Stimulated activated CD8-positive, alpha-beta memory T cell treated with anti-CD3 and anti-CD28 coated beads, Interleukin-4, amount 100 ng/mL, for 4 hours (primary cell): ENCODE measurements at places on chromosomes 1 and 21.

DNA sequence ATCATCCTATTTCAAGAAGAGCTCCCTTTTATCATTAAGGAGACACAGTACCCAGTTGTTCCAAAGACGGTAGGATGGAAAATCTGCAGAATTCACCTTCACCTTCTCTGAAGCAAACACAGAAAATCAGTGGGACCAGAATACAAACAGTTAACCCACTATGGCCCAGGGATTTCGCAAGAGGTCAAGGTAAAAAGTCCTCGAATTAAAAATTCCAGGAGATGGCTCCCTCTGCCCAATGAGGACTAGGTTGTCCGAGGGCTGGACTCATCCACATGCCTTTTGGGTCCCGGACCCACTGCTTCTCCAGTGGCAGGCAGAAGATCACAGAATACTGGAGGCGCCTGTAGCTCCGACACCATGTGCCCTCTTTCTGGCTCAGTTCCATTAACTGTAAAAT is 42.9 kb downstream of the RCAN1 start:
- DNase-seq: no peak

GRCh38 chr1:5667513-5668325 is 324.5 kb downstream of the NPHP4 start:
- no peak for DNase-seq

DNA sequence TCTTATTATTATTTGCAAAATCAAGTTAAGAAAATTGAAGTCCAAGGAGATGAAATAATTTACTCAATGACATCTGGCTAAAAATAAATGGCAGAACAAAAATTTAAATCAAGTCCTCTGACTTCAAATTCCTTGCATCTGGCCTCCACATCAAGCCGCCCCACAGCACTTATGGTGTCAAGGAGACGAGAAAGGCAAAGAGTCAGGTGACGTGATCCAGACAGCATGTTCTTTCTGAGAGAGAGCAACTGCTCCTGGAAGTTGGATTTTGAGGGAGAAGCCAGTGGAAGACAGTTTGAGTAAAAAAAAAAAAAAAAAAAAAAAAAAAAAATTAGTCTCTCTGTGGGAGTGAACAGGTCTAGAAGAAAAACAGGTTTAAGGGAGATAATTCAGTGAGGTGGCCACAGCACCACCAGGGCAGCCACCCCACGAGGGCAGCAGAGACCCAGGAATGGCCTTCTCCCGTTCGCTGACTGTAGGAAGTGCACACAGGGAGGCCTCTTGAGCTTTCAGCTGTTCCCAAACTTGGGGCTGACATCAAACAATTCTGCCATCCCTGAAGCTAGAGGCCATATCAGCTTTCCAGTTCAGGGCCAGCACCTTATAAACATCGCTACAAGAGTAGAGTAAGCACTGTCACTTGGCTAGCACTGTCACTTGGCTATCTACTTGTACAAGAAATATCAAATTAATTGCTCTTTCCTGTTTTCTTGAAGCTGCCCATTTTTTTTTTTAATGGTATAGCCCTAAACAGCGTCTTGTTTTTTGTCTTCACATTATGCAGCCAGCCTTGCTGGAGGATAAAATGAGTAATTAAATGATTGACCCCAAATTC is 7.8 kb downstream of the C1orf162 start:
- no peak for DNase-seq

GRCh38 chr1:35564884-35565741 is 7.5 kb downstream of the NCDN start:
- DNase-seq: no peak

- no peak for DNase-seq
Measured at GRCh38 chr1:93108335-93108734, 29.3 kb downstream of the MTF2 start.

GRCh38 chr21:28496517-28496916 is 496.2 kb downstream of the LTN1 start:
- DNase-seq: no peak

DNA sequence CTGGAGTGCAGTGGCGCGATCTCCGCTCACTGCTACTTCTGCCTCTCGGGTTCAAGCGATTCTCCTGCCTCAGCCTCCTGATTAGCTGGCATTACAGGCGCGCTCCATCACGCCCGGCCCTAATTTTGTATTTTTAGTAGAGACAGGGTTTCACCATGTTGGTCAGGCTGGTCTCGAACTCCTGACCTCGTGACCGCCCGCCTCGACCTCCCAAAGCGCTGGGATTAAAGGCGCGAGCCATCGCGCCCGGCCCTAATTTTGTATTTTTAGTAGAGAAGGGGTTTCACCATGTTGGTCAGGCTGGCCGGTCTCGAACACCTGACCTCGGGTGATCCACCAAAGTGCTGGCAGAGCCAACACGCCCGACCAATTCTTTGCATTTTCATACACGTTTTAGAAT is 48.0 kb upstream of the LCE5A start:
- DNase-seq: no peak

DNA sequence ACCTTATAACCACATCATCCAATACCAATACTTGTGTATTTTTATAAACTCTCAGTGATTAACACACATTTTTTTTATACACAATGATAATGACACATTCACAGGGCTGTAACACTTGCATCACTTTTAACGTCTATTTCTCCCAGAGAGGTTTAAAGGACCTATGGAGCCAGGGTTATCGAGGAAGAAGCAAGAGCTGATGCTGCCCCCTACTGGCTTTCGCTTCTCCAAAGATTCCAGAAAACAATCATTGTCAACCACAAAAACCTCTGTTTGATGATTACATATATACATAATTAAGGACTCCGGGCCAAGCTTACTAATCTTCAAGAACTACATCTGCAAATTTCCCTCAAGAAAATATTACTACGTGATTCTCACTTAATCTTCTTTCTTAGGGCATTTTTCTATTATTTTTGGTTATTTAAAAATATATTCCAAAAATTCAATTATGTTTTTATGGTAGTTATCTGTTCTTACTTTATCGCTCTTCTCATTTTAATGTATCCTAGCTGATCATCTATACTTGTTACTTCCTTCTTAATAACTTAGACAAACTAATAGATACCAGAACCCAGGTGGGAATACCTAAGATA is 214.5 kb downstream of the VAV3 start:
- DNase-seq: no peak

DNA sequence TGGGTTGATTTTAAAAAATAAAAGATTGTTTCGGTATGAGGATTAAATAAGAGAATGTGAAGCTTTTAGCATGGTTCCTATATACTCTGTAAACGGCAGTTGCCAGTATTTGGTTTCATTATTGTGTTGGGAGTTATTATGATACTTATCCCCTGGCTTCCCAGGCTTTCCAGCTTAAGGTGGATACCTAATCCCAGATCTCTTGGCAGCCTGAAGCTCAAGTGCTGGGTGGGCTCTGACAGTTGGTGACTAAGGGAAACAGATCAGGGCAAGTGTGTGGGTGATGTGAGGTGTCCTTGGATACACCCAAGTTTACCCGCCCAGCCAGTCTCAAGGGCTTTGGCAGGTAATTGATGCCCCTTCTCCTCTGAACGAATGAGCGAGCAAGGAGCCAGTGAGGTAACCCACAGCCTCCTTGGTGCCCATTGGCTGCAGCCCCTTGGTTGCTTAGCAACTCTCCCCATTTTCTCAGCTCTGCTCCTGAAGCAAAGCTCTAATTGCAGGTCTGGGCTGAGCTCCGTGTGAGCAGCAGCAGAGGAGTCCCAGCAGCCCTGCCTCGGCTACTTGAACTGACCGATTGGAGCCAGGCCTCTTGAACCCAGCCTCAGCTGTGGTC is 6.1 kb downstream of the IPO13 start:
- DNase-seq: no peak

DNA sequence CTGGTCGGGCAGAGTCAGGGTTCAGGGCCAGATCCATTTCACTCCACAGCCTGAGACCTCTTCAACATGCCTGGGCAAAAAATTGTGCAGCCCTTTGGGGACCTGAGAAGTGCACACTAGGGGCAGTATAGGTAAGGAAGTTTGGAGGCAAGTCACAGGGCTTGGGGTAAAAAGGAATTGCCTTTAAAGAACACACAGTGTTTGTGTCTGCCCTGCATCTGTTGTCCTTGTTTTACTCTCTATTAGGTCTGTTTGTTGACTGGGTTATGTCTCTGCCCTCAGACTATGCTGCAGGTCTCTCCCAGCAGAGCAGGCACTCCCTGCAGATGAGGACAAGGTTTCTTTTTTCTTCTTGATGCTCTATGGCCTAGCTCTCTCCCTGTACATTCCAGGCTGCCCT is 22.0 kb downstream of the LDLRAD2 start:
- DNase-seq: no peak

GRCh38 chr1:228875741-228876140 is 140.5 kb downstream of the RHOU start:
- DNase-seq: no peak

GRCh38 chr1:219365451-219365850 is 191.8 kb downstream of the LYPLAL1 start:
- DNase-seq: no peak

GRCh38 chr1:202237052-202237451 is 43.5 kb downstream of the LGR6 start:
- no peak for DNase-seq

DNA sequence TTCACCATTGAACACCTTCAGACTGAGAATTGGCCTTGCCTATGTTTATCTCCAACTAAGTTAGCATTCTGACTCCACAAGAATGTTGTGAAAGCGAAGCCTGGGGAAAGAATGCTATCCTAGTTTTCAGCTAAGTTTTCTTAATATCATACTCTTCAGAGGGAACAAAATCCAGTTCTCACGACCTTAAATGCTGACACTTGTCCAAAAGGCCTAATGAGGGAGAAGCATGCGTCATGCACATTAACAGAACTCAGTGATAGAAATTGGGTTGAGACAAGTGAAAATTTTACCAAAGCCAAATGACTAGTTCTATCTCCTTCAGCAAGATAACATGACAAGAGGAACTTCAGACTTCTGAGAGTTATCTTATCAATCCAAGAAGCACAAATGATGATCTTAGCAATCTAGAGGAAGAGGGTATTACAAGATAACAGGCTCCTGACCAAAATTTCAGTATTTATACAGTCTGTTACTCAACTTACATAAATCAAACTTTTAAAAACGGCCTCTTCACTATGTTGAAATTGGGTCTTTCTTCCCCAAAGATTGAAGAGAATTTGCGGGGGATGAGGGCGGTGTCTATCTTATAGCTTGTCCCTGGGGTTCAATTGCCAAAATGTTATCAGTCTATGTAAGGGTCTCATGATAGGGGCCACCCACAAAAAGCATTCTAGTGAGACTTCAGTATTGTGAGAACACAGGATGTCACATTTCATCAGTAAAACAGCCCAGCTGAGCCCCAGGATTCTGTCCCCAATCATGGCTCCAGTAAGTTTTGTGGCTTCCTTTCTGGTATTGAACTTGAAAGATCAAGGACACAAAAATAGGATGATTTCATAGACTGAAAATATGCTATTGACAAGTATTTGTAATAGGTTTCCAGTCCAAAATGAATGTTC is 26.5 kb upstream of the SLC45A3 start:
- no peak for DNase-seq

DNA sequence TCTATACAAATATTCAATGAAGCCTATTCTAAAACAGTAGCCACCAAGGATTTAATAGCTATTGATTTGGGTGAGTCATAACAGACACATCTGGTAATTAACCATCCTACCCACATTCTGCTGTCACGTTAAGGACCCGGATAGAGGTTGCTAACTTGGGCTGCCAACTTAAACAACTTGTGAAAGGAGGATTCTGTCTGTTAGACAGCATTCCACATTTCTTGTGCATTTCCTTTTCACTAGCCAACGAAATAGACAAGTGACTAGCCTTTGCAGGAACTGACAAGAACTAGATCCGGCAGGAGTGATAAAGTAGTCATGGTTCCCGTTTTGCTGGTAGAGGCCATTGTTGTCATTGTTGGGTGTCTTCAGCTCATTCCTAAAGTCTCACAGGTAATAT is 9.5 kb downstream of the DSCAM start:
- no peak for DNase-seq

- no peak for DNase-seq
Measured at GRCh38 chr1:75257424-75257823, 123.2 kb downstream of the LHX8 start.

- DNase-seq: no peak
Measured at GRCh38 chr1:23953020-23953419, 6.6 kb upstream of the PNRC2 start.

DNA sequence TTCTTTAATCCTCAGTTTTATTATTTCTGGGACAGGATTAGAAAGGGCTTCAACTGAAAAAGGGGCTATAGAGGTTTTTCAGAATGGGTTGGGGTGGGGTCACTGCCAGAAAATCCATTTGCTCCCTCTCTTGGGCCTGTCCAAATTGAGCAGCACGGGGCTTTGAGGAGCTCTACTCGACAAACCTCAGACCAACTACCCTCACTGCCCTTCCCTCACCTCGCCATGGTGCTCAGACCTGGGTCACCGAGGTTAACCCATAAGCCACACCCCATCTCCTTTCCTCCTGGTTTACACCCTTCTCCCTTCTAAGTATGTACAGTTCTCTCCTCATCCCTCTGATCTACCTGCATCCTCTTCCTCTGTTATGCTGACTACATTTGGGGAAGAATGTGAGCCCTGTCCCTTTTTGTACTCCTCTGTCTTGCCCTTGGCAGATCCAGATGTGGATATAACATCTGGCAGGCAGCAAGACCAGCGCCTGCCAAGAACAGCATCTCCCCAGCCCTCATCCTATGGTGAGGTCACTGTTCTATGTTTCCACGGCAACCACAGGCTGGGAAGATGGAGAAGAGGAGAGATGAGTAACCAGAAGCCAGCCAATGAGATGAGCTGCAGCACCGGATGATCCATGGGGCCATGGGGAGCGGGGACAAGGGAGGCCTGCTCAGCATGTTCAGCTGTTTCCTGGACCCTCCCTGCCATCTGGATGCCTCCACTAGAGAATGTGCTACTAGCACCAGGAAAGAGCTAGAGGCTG is 3.7 kb upstream of the FABP3 start:
- no peak for DNase-seq

- no peak for DNase-seq
Measured at GRCh38 chr1:225418598-225418997, 9.2 kb downstream of the LBR start.

DNA sequence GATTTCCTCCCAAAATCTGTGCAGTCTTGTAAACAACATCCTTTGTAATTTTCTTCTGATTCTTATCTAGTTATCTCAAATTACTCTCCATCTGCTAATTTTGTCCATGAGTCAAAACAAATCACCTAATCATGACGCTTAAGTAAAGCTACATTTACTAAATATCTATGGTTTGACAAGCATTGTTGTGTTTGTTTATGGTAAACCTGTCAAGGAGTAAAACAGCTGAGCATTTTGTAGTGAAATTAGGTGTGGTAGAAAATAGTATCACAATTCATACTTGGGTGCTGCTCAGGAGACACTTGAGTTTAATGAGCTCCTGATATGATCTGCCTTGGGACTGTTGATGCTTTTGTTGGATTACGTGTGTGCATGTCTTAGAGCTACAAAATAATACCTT is 11.6 kb downstream of the TIPRL start:
- no peak for DNase-seq

DNA sequence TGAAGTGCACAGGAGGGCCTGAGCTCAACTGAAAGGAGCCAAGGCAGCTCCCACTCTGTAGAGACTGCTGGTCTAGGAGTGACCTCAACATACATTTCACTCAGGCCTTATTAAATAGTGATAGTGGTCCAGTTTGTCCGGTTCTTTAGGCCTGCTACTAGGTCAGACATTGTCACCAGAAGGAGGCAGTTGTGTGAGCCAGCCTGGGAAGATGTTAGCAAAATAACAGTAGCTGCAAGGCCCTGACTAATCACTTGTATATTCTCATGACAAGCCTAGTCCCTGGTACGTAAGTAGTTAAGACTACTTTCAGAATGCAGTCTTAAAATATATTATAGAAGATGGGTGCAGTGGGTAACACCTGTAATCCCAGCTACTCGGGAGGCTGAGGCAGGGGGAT is 264.0 kb upstream of the CAMK1G start:
- no peak for DNase-seq
